GM03348 (cell line): ENCODE measurements at places on chromosomes 12 and 14.

DNA sequence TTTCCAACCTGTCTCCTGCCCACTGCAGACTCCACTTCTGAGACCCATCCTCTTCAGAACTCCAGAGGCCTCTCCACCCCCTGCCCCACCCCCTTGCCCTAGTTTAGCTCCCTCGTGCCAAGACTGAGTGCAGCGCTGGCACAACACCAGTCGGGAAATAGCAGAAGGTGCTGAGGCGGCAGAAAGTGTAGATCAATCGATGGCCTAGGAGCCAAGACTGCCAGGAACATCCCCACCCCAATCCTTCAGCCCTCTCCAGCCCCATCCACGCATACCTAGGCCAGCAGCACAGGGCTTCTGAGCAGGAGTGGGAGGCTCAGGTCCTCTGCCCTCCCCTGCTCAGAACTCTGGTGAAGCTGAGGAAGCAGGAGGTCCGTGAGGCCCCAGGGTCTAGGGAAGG lies 1.1 kb downstream of the CPNE6 start:
- DNase-seq: no peak

DNA sequence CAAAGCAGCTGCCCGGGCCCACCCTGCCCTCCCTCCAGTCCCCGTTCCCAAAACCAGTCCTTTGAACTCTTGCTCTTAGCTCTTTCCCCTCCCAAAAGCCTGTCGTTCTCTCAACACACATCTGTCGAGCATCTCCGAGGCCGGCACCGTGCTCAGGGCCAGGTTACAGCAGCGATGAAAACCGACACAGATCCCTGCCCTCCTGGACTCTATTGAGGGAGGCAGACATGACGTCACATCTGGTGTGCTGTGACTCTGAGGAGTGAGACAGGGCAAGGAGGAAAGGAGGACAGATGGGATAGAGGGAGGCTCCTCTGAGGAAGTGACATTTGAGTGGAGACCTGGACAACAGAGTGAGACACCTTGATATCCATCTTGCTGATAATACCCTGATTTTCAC lies 34.6 kb upstream of the PWP1 start:
- DNase-seq: no peak

DNA sequence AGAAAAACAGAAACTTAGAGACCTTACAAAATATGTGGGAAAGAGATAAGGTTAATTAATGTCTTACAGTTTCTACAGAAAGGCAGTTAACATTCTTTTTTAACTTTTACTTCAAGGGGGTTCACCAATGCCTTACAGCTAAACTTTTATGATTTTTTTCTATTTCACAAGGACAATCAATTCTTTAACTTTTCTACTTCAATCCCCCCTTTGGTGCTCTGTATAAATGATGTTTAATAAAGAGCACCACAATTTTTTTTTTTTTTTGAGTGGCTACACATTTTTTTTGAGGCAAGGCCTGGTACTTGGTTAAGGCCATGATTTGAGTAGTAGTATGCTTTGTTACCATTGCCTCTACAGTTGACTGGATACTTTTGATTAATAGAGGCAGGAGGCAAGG lies 279.6 kb downstream of the PRKD1 start:
- DNase-seq: no peak

DNA sequence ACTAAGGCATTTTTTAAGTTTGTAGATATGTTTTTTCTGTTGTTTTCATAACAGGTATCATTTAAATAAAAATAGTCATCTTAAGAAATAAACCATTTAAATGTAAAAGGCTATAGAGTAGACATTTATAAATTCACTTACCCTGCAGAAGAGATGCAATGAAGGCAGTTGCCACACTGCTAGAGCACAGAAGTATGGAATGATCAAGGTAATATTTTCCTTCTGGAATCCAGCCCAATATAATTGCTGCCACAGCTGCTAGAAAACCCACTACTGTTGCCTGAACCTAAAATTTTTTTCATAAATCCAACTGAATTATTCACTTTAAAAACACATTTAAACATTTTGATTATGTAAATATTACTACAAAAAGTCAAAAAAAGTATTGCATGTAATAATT lies 69.2 kb downstream of the SLC41A2 start:
- DNase-seq: no peak

- peak; percentile 27 for DNase-seq
Measured at GRCh38 chr12:11879306-11879705, 191.4 kb upstream of the BCL2L14 start.

GRCh38 chr12:105523164-105524057 lies 192.9 kb downstream of the C12orf75 start:
- DNase-seq: peak; percentile 92

GRCh38 chr12:28231248-28231647 lies 41.0 kb downstream of the CCDC91 start:
- no peak for DNase-seq

DNA sequence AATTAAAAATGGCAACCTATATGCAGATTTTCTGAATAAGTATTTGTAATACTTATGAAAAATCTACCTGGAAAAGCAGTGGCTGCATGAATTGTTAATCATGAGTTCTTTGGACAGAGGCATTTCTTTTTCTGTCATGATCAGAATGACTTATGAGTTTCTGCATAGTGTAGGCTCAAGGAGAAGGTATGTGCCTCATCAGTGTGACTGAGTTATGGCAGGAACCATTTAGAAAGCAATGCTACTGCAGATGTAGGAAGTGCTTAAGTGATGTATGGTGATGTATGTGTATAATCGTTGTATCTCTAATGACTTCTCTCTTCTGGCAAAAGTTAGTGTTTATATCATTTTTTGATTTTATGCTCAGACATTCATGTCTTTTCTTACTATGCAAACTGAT lies 816.4 kb upstream of the FBXO33 start:
- no peak for DNase-seq

- DNase-seq: no peak
Measured at GRCh38 chr12:25965682-25966081, 7.2 kb downstream of the RASSF8 start.

DNA sequence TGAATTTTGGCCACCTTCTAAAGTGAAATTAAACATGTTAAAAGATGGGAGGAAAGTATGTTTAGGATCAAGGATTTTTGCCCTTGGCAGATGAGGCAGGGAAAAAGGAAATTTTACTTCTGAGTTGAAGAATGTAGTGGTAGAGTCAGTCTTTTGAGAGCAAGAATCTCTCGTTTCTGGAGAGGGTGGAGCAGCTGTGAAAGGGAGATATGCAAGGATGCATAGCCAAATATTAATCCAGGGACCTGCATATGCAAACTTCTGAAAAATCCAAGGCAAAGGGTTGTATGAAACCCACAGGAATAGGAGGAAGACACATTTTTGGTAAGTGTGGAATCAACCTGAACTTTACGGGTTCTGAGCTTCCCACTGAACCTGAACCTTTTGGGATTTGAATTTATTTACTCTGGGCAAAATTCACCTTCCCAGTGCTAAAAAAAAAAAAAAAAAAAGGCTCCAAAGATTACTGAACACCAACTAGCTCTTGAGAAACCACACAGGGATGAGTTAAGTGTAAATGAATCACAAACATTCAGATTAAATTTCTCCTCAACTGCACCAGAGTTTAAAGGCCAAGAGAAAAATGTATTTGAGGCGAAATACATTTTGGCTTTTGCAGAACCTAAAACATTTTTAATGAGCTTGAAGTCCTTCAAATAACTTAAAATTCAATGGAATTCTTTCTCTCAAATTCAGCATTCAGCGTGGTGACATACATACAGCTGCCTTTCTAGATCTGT lies 187.1 kb upstream of the CDKN3 start:
- DNase-seq: peak; percentile 39

- DNase-seq: no peak
Measured at GRCh38 chr14:78631551-78631950, 461.4 kb downstream of the NRXN3 start.

GRCh38 chr14:60760209-60760608 lies 25.6 kb downstream of the MNAT1 start:
- no peak for DNase-seq

DNA sequence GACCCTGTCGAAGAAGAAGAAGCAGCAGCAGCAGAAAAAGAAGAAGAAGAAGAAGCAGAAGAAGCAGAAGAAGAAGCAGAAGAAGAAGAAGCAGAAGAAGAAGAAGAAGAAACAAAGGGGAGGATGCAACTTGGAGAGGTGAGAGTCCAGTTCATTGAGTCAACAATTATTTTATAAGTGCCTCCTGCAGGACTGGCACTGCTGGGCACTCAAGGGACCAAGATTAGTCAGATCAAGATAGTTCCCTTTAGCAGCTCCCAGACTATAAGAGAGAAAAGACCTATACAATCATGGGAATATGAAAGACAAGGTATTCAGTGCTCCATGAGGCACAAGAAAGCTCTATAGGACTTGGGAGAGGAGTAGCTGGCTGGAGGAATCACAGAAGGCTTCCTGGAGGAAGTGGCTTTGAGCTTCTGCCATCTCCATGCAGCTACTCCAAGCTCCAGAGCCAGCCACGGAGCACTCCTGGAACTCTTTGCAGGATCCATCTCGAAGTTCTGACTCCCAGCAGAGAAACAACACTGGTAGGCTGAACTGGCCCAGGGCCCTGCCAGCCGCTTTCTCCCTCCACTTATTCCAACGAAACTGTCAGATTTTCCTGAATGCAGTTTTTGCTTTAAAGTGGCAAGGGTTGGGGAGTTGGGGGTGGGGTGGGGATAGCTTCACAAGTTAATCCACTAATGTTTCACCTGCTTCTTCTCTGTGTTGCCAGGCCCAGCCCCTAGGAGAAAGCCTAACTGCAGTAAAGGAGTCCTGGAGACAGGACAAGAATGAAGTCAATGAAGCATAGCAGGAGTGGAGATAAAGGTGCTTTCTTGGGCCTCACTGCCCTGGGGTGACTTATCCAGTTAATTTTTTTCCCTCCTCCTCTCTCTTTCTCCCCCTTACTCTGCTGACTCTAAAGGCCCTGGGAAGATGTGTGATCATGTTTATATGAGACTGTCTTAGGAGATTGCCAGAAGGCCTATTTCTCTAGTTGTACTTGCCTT lies 140.1 kb upstream of the PARP11 start:
- no peak for DNase-seq

DNA sequence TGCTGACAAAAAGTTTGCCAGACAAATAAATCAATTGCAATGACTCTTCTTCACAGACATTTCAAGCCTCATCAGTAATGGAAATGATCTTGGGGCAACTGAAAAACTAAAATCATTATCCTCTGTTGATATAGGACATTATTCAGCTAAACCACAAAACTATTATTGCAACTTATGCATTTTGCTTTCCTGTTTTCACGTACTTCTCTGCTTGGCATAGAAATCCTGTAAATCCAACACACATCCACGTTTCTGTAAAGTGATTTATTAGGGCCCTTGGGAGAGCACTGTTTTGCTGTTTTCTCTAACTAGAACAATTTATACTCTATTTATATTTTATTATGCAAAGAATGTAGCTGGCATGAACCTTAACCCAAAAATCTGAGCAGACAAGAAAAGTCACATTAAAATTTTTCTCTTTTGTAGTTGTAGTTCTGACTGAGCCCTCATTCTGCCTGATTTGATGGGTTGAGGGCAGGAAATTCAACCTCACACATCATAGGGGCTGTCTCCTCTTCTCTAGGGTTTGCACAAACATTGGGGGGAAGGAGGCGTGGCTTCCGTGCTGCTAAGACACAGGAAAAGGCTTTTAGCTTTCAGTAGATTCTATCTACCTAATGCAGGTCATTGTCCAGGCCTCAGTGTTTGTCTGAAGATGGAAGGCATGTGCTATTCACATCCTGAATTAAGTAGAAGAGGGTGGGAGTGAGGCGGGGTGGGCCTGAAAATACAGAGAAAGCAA lies 11.5 kb upstream of the NUP107 start:
- DNase-seq: no peak

- no peak for DNase-seq
Measured at GRCh38 chr12:123912415-123913380, 59.9 kb downstream of the CCDC92 start.

DNA sequence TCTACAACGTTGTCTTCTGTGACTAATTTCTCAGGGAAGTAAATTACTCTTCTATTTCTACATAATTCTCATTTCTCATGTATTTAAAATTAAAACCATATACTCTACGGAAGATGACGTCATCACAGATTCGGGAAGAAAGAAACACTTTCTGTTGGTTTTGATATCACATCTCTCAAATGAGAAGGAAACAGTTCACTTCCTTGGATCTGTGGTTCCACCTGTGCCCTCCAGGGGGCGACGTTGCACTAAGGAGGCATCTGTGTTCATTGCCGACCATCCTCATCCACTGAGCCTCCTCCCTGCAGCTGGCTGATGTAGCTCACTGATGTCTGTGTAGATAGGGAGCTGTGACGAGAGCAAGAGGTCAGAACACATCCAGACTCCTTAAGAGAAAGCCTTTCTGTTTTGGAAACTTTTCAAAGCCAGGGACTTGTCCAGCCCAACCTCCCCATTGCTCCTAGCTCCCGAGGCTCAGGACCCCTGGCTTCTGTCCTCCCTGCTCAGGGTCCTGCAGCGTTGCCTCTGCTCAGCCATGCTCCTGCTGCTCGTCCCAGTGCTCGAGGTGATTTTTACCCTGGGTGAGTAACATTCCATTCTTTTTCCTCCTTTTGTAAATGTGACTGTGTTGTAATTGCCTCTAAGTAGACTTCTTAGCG lies 172.7 kb upstream of the OR4E1 start:
- DNase-seq: no peak

GRCh38 chr12:108253540-108253939 lies 85.6 kb downstream of the CMKLR1 start:
- DNase-seq: no peak
